Stimulated activated CD8-positive, alpha-beta memory T cell treated with anti-CD3 and anti-CD28 coated beads, Interleukin-4, amount 100 ng/mL, for 4 hours (primary cell): ENCODE measurements at places on chromosomes 6 and 20.
A peak's percentile ranks its signal among the peaks of the same experiment; 100 is the strongest.

- DNase-seq, result peak; percentile 17
These were observed 117.6 kb downstream of the JPH2 start for GRCh38 chr20:44069203-44070011.

- no peak for DNase-seq
These were observed 72.6 kb upstream of the F13A1 start for GRCh38 chr6:6393069-6393529.

DNA sequence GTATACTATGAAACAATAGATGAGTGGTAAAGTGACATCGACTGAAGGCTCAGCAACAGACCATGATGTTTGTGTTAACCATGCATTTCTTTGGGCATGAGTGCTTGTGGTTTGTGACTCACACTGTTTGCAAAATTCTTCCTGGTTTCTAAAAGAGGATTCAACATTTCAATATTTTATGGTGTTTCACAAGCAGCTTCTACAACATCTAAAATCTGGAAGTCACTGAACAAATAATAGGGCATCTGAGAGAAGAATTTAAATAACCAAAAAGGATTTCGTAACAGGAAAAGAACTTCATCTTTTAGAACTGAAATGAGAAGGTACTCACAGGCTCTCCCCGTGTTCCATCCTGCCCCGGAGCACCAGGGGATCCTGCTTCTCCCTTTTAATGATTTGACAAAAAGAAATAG is 146.2 kb downstream of the COL21A1 start:
- DNase-seq, result no peak

DNA sequence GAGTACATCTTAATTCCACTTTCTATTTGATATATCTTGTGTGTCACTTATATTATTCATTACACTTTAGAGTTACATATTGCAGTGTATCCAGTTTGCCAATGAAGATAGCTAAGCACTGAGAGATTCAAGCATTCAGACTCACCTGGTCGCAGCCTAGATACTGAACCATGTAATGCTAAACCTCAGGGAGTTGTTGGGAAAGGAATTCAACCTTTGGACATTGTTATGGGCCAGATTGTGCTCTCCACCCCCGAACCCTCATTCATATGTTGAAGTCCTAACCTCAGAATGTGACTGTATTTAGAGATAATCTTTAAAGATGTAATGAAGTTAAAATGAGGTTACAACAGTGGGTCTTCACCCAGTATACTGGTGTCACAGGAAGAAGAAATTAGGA is 13.8 kb upstream of the KIF16B start:
- DNase-seq, result no peak

DNA sequence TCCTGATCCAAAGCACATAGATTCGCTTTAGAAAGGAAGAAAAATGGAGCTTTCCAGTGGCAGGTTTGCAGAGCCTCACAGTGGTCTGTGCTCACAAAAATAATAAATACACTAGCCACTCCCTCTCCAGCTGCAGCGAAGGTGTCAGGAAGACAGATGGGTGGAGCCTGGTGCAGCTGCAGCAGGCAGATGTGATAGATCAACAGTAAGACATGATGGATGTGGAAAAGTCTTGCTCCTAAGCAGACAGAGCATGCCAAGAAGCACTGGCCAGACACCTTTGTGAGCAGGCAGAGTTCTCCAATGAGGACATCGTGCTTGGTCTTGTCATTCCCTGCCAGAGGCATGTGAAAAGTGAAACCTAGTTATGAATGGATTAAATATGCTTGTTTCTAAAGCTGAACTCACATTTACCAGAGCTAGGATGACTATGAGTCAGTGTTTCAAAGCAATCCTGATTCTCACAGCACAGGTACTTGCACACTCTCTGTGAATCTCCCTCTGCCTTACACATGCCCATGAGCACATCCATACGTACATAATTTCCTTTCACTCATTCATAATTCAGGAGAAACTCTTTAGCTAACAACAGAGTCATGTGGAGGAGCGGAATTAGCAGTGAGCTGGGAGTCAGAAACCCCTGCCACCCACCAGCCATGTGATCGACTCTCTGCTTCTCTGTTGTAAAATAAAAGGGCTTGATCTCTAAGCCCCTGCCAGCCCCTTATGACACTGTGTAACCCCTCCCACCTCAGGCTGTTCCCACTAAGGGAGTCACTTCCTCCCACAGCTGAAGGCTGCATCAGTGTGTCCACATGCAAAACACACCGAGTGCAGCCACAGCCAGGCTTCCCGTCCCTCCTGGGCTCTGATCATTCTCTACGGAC is 111.2 kb downstream of the SCML4 start:
- DNase-seq, result no peak

- no peak for DNase-seq
These were observed 230.7 kb upstream of the BTBD3 start for GRCh38 chr20:11686820-11687543.

DNA sequence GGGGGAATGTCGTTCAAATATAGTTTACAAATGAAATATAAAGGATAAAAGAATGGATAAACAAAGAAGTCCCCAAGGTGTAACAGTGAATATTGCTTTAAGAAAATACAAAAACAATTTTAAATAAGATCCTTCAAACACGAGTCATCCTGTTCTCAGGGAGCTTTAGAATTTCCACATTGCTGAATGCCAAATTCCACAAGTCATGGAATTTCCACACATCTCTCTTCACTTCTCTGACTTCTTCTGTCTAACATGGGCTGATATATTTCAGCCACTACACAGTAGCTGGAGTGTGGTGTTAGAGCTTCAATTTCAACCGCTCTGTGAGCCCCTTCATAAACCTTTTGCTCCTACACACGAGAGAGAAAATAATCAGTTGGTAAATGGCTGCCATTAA is 28.0 kb downstream of the IL22RA2 start:
- no peak for DNase-seq

DNA sequence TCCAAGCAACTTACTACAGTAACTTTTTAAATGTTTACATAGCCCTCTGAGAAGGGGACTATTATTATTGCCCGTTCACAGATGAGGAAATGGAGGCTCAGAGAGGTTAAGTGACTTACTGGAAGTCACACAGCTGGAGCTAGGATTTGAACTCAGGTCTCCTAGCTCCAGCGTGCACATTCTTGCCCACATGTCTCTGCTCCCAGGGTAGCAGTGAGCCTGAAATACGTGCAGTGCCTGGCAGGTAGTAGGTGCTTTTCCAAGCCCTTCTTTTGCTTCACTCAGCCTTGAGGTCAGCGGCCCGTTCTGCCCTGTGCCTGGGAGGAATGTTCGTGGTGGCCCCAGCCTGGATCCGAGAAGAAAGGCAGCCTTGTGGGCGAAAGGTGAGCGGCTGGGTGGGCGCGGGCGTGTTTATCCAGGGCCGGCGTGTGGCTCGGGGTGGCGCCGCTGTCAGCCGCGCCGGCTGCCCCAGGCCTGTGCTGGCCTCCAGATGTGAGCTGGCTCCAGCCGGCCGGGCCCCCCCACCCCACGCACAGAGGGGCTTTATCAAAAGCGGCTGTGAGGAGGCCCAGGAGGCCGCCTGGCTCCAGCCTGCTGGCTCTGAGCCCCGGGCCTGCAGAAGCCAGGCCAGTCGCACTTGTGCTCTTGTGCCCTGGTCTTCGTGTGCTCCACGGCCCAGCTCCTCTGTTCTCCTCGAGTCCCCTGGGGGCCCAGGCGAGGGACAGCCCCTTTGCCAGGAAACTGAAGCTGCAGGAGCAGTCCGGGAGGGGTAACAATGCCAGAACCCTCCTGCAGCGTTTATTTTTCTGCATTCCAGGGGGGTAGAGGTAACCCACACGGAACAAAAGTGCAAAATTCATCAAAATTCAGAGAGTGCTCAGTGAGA is 58.1 kb downstream of the UBE2V1 start:
- DNase-seq, result no peak

- DNase-seq, result no peak
These were observed 10.0 kb downstream of the UNC93A start for GRCh38 chr6:167300902-167301777.

GRCh38 chr6:167570460-167571400 is 245.8 kb downstream of the TTLL2 start:
- DNase-seq, result no peak

DNA sequence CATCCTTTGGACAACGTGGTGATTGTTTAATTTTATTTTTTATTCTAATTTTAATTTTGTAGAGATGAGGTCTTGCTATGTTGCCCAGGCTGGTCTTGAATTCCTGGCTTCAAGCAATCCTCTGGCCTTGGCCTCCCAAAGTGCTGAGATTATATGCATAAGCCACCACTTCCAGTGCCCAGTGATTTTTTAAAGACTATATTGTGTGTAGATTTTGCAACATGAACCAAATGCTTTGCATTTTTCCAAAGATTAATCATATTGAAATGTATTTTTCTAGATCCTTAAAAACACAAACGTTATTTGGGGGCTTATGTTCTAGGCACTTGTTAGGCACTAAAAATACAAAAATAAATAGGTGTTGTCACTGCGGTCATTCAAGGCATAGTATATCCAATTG is 117.6 kb upstream of the CCN2 start:
- DNase-seq, result no peak

DNA sequence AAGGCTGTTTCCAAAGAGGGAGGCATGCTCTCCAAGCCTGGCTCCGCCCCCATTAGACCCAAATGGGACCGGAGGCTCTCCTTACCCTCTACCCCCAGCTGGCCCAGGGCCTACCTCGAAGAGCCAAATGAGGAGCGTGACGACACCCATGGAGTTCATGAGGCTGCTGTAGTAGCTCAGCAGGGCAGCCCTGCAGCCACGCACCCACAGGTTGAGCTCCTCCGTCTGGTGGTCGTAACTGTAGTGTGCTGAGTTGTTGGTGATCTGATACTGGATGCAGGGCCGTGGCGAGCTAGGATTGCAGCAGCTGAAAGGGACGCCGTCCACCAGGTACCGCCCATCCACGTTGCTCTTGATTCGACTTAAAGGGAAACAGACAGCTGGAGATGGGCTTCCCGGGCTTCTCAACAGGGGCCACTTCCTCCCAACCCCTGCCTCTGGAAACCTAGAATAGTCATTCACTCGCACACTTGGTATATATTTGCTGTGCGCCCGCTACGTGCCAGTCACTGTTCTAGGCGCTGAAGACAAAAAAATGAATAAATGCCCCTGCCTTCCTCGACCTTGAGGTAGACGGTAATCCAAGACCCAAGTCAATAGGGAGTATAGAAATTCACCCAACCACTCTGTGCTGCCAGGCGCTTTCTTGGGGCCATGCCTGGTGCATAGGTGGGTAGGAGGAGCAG is 18.0 kb downstream of the PRPH2 start:
- no peak for DNase-seq

DNA sequence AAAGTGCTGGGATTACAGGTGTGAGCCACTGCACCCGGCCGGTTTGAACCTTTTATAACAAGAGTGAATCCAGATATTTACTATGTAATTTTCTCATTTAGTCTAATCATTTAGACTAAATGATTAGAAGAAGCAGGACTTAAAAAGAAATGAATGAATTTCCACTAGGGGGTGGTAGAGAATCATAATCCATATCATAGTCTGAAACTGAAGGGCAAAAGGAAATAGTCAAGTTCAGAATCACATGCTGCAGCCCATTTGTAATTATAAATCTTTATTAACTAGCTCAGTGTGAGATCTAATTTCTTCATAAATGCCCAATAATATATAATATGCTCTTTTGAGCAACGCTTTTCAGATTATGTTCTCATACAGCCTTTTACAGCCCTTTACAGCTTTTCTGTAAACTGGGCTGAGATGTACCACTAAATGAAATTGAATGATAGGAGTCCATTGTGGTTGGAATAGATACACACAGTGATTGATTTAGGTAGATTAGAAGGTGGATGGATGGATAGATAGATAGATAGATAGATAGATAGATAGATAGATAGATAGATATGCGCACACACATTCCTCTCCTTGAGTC is 31.8 kb downstream of the PSMB9 start:
- DNase-seq, result no peak

DNA sequence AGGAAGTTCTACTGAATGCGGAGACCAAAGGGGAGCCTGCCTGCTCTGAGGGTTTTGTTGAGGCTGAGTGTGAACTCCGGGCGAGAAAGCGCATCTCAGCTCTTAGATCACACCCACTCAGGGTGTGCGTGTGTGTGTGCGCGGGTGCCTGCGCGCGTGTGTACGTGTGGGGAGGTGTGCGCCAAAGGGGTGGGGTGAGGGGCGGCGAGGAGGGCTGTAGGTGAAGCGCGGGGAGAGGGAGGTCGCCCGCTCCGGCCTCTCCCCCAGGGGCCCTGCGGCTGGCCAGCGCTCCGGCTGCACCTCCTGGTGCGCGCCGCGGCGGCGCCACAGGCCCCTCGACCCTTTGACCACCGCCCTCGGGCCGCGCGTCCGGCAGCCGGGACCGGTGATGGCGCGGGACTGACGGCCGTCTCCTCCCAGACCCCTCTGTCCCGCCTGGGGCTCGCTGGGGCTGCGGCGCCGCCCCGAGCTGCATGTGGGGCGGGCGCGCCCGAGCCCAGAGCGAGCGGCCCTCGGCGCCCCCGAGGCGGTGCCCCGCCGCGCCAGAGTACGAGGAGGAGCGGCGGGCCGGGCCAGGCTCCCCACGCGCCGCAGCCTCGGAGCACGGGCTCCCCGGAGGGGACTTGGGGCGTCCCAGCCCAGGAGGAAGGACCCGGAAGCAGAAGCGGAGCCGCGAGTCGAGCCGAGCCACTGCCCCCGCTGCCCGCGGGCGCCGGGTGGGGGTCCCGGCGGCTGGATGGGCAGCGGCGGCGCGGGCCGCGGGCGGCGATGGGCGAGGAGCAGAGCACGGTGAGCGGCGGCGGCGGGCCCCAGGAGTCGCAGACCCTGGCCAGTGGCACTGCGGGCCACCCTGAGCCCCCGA is at the start of gene RNF217:
Gene RNF217, plus strand, starts transcription at position 661 of the 862 bp plus-strand sequence. Its CDS starts 108 bp downstream, at position 769.
- no peak for DNase-seq

DNA sequence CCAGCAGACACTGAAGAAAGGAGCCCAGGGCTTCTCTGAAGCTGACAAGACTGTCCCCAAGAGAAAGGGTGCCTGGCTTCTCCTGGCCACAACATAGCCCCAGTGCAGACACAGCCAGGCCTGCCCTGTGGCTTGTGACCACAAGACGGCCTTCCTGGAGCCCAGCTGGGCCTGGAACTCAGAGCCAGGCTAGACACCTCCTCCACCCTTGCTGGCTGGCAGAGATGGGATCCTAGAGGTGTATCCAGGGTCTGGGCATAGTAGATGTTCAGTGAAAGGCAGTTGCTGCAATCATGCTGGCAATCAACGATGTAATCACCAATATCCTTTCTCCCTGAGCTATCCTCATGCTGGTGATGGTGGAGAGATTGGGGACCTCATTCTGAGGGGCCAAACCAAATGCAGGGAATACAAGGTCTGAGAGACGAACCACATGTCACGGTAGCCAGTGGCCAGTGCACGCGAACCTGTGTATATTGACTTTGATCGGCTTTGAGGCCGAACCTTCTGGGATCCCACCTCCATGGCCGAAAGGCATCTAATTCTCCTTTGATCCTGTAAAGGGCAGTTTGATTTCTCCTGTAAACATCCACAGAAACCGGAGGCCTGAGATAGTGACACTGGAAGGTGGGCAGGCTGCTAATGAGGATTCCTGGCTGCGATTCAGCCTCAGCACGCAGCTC is 115.2 kb downstream of the PSMB1 start:
- DNase-seq, result no peak

- DNase-seq, result no peak
These were observed 801 bp upstream of the KIFC1 start for GRCh38 chr6:33390767-33391277.

- no peak for DNase-seq
These were observed 562.2 kb downstream of the KIF16B start for GRCh38 chr20:16011056-16011455.

- DNase-seq, result no peak
These were observed 97.9 kb upstream of the NEDD9 start for GRCh38 chr6:11330413-11330760.
